Fibroblast of skin of back (primary cell): ENCODE measurements at places on chromosomes 4 and X.

DNA sequence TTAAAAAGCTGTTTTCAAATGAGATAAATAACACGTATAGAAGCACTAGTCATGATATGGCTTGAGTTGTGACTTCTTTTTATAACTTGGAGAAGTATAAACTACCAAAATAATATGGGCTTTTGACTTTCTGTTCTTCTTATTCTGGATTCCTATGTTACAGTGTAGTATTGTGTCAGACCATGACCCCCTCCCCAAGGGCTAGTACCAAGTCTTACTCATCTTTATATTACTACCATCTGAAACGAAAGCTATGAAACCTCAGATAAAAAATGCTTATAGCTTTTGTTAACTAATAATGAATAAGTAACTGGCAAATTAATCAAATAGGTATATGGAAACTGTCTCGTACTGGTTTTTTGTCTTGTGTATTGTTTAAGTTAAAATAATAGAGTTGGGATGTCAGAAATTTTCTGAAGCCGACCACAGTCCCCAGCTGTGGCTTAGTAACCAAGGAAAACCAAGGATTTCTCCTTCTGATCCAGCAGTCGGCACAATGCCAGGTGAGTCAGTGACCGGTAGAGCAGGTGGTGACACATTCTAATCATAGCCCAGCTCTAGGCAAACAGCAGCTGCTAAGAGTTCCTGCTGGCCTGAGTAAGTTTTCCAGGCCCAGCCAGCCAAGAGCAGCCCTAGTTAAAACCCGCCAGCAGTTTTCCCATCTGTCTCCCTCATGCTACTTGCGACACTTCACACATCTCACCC, 163.3 kb upstream of the PRDX4 start:
- DNase-seq = peak; percentile 87

DNA sequence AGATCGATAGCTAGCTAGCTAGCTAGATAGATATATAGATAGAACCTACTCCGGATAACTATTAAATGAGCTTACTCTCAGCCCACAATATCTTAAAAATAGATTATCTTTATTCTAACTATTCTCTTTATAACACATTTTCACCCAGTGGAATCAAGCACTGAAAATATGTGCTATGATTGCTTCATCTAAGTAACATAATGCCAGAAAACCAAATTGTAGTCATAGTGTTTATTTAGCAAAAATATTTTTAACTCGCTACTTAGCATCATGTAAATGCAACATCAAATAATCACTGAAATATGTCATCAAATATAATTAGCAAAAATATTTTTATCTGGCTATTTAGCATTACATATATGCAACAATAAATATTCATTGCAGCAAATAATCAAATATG, 1.5 kb downstream of the TMEM156 start:
- peak; percentile 33 for DNase-seq

GRCh38 chr4:22129454-22130029, 181.0 kb upstream of the KCNIP4 start:
- peak; percentile 12 for DNase-seq

- no peak for DNase-seq
These were observed 151.7 kb upstream of the MAOA start for GRCh38 chrX:43504394-43504793.

GRCh38 chr4:155941085-155941790, 12.4 kb downstream of the CTSO start:
- DNase-seq = no peak

DNA sequence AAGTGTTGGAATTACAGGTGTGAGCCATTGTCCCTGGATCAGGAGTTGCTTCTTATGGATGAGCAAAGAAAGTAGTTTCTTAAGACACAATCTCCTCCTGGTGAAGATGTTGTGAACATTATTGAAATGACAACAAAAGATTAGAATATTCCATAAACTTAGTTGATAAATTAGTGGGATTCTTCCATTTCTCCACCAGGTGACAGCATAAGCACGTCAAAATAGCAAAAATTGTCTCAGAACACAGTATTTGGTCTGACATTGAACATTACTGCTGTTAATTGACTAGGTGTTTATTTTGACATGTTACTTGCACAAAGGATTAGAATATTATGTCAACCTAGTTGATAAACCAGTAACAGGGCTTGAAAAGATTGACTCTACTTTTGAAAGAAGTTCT, 21.6 kb downstream of the CLDN34 start:
- peak; percentile 4 for DNase-seq

DNA sequence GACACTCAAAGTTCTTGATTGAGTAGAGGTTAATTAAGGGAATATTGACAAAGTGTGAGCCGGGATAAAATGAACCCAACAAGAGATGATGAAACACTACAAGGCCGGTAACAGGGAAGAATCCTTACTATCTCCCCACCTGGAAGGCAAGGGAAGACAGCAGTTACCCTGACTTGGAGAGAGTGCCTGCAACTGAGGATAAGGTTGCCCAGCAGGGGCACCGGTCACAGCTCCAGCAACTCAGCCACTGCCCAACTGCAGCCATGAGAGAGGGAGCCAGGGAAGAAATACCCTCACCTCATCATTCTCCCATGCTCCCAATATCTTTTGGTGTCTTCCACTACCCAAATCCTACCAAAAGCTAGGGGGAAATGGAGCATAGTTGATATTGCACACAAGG, 212.7 kb downstream of the KCTD8 start:
- DNase-seq = no peak

GRCh38 chrX:2614911-2615310, 76.2 kb upstream of the CD99 start:
- DNase-seq = peak; percentile 90

GRCh38 chr4:6137747-6138135, 62.6 kb downstream of the JAKMIP1 start:
- no peak for DNase-seq

DNA sequence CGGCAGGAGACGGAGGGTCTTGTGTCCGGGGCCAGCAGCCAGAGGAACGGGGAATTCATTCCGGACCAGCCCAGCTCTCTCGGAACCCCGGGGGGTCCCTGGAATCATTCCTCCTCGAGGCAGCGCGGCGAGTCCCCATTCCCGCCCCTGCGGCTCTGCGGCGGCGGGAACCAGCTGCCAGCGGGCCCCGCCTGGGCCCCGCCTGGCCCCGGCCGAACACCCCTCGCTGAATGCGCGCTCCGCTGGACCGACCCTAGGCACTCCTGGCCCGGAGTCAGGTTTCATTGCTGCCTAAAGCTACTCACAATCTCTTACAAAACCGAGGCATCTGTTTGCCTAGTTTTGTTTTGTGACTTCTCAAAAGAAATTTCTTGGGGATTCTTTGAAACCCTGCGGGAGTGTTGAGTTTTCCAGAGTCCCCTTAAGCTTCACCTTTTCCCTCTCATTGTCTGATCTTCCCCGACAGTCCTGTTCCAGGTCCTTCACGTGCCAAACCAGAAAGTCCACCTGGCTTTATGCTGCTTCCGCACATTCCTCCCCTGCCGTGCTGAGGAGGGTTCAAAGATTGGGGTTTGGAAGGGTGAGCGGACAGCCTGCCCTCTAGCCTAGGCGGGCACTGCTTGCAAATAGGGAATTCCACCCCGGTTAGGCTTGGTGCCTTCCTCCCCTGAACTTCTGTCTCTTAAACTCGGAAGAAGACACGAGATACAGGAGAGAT, 789 bp downstream of the ARHGAP10 start:
- DNase-seq = peak; percentile 53
